CD8-positive, alpha-beta memory T cell (primary cell): ENCODE measurements at places on chromosomes 5 and 9.

- no peaks in the 10 kb centered on the region for H3K27me3 ChIP-seq
- no peaks in the 10 kb centered on the region for H3K4me1 ChIP-seq
- no peak for DNase-seq
Observed at GRCh38 chr5:73603998-73604397, 22.0 kb upstream of the ARHGEF28 start.

GRCh38 chr5:82104872-82105271, 133.0 kb downstream of the ATG10 start:
- no peaks in the 10 kb centered on the region for H3K4me1 ChIP-seq
- no peak overlapping the region for H3K27ac ChIP-seq
- no peaks in the 10 kb centered on the region for H3K36me3 ChIP-seq
- no peak overlapping the region for H3K4me3 ChIP-seq
- no peak for DNase-seq
- H3K27me3 ChIP-seq = no peaks in the 10 kb centered on the region

- no peaks in the 10 kb centered on the region for H3K36me3 ChIP-seq
- H3K4me1 ChIP-seq = peaks cover 30% of the 10 kb centered on the region
- DNase-seq = no peak
Observed at GRCh38 chr9:114501796-114502682, 3.2 kb downstream of the WHRN start.

DNA sequence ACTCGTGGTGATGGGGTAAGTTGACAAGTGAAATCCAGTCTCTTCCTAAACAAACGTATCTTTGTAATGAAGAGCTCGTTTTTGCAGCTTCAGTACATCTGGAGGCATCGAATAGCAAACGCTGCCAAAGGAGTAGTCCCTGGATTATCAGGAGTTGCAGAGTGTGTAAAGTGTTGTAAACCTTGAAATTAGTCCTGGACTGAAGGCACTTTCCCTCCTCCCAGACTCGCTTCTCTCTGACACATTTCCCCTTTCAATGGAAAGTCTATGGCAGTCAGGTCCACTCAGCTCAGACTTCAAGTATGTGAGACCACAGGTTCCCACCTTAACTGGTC, 1.5 kb upstream of the PBX3 start:
- no peaks in the 10 kb centered on the region for H3K27me3 ChIP-seq
- no peak overlapping the region for H3K27ac ChIP-seq
- H3K36me3 ChIP-seq = no peaks in the 10 kb centered on the region
- H3K4me1 ChIP-seq = peaks cover 22% of the 10 kb centered on the region
- H3K4me3 ChIP-seq = peak overlapping the region; percentile 78

DNA sequence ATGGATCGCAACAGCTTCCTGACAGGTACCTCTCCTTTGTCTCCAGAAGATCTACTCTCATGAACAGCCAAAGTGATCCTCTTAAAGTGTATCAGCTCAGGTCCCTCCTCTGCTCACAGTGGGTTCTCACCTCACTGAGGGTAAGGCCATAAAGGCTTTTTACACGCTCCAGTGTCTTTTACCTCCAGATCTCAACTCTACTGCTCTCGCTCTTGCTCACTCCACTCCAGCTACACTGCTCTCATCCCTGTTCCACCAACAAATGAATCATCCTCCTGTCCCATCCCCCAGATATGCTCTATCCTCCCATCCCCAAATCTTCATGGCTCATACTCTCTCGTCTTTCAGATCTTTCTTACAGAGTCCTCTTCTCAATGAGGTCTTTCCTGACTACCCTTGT, 248.6 kb upstream of the EFNA5 start:
- no peaks in the 10 kb centered on the region for H3K36me3 ChIP-seq
- no peak overlapping the region for H3K27ac ChIP-seq
- DNase-seq = no peak
- H3K27me3 ChIP-seq = no peaks in the 10 kb centered on the region

- H3K27ac ChIP-seq = no peak overlapping the region
- H3K36me3 ChIP-seq = no peaks in the 10 kb centered on the region
- no peak for DNase-seq
- no peak overlapping the region for H3K4me3 ChIP-seq
- H3K4me1 ChIP-seq = no peaks in the 10 kb centered on the region
Observed at GRCh38 chr5:88388476-88389337, 120.1 kb upstream of the TMEM161B start.

DNA sequence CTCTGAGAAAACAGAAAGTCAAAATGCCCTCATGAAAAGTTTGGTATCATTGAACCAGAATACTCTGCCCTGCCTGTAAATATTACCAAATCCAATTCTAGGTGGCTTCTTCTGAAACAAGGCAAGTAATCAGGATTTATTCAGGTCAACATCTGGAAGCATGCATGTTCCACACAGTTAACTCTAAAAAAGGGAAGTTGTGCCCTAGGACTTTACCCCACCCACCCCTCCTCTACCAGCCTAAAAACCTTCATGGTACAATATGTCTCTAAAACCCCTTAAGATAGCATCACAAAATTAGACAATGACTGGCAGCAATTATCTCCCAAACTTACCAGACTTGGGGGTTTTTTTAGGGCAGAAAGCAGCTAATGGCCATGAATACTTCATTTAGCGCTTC, 414.8 kb upstream of the SLC30A5 start:
- H3K27ac ChIP-seq = no peak overlapping the region
- H3K27me3 ChIP-seq = no peaks in the 10 kb centered on the region
- no peak overlapping the region for H3K4me3 ChIP-seq
- DNase-seq = no peak

GRCh38 chr5:54463713-54464112, 8.2 kb downstream of the HSPB3 start:
- H3K36me3 ChIP-seq = no peaks in the 10 kb centered on the region
- DNase-seq = no peak
- H3K4me1 ChIP-seq = no peaks in the 10 kb centered on the region
- no peak overlapping the region for H3K4me3 ChIP-seq
- H3K27me3 ChIP-seq = no peaks in the 10 kb centered on the region
- no peak overlapping the region for H3K27ac ChIP-seq

DNA sequence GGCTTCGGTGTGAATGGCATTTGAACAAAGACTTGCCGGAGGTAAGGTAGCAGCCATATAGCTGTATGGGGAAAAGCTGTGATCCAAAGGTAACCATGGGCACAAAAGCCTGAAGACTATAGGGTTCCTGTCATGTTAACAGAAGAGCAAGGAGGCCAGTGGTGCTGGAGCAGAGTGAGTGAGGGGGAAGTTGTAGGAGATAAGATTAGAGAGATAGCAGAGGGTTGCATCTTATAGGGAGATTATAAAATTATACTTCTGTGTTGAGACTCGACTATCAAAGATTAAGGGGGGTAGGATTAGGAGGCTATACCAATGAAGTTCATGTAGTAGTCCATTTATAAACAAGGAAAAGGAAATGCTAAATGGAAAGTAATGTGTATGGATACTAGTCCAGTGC, 3.3 kb downstream of the NCBP1 start:
- H3K4me3 ChIP-seq = no peak overlapping the region
- DNase-seq = no peak
- H3K4me1 ChIP-seq = peaks cover 53% of the 10 kb centered on the region
- H3K36me3 ChIP-seq = no peaks in the 10 kb centered on the region

DNA sequence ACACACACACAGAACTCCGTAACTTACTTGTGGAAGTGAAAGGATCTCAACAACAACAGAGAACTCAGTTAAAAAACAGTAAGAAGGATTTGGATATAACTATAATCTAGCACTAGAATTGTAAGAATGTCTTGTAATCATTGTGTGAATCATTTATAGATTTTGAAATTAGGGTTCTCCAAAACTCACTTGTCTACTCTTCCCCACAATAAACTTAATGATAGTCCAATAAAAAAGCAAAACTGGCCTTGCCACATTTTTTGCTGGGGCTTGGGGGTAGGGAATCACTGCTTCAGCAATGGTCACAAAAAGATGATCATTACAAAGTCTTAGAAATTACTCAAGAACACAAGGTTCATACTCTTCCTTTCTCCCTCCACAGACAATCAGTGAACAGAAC, 8.8 kb downstream of the TBCA start:
- no peaks in the 10 kb centered on the region for H3K36me3 ChIP-seq
- no peaks in the 10 kb centered on the region for H3K27me3 ChIP-seq
- no peak overlapping the region for H3K4me3 ChIP-seq

DNA sequence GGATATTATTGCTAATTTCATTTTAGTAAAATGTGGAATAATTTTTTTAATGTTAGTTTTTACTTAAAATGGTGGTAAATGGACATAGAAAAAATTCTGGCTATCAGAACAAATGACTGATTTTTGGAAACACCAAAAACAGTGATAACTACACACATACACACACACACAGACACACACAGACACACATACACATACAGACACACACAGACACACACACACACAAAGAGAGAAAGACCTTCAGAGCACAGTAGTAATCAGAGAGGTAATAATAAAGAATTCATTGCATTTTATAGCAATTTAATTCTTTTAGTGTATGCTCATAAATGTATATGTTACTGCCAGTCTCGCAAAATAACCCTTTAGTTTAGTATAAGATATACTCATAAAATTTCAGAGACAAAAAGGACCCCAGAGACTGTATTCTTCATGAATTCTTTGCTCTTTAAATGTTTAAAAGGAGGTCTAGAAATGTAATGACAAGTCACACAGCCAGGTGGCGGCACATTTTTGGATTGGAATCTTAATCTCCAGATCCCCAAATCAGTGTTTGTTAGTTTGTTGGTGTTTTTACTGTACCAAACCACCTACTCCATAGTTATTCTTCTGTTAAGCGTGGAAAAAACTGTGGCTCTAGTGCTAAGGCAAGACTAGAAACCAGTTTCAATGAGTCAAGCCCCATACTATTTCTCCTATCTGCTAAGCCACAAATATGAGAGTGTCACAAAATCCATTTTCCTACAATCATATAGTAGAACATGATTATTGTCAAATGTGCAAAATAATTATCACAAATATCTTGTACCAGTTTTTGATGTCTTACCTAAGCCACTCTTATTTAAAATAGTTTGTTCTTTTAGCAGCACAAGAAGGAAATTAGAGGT, 109.9 kb downstream of the EDIL3 start:
- no peak for DNase-seq
- H3K4me3 ChIP-seq = no peak overlapping the region
- H3K4me1 ChIP-seq = no peaks in the 10 kb centered on the region
- H3K27ac ChIP-seq = no peak overlapping the region
- no peaks in the 10 kb centered on the region for H3K27me3 ChIP-seq

GRCh38 chr9:660227-660626, 181.3 kb upstream of the DMRT1 start:
- no peak overlapping the region for H3K27ac ChIP-seq
- H3K27me3 ChIP-seq = no peaks in the 10 kb centered on the region
- DNase-seq = no peak
- H3K4me1 ChIP-seq = no peaks in the 10 kb centered on the region
- no peak overlapping the region for H3K4me3 ChIP-seq
- no peaks in the 10 kb centered on the region for H3K36me3 ChIP-seq

- H3K27me3 ChIP-seq = no peaks in the 10 kb centered on the region
- no peaks in the 10 kb centered on the region for H3K4me1 ChIP-seq
- H3K36me3 ChIP-seq = no peaks in the 10 kb centered on the region
- no peak overlapping the region for H3K4me3 ChIP-seq
- no peak for DNase-seq
- no peak overlapping the region for H3K27ac ChIP-seq
Observed at GRCh38 chr5:16975950-16976624, 40.0 kb upstream of the MYO10 start.

DNA sequence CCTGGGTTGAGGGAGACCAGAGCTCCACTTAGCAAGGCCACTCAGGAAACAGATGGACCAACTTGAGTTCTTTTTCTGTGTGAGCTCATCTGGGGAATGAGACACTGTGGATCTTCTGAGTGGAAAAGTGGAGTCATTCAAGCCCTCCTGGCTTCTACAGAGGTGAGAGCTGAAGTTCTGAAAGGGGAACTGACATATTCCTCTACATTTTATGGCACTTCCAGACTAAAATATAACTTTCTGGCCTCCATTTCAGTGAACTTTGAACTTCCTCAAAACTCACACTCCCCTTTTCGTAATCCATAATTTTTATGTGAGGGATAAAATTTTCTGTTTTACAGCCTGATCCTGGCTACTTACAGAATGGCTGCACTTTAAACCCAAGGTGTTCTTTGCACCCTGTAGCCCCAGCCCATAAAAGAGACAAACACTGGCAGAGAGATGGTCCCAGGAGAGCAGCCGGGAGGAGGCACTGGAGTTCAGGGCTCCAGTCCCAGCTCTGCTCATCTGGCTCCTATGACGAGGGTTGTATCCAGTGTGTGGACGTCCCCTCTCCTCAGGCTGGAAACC, 10.8 kb downstream of the SPAAR start:
- H3K4me1 ChIP-seq = no peaks in the 10 kb centered on the region
- no peaks in the 10 kb centered on the region for H3K27me3 ChIP-seq
- H3K36me3 ChIP-seq = no peaks in the 10 kb centered on the region
- no peak overlapping the region for H3K27ac ChIP-seq
- DNase-seq = no peak
- no peak overlapping the region for H3K4me3 ChIP-seq

GRCh38 chr5:90311401-90311800, 98.2 kb downstream of the CETN3 start:
- no peaks in the 10 kb centered on the region for H3K27me3 ChIP-seq
- no peaks in the 10 kb centered on the region for H3K4me1 ChIP-seq
- H3K27ac ChIP-seq = no peak overlapping the region
- no peak overlapping the region for H3K4me3 ChIP-seq
- no peaks in the 10 kb centered on the region for H3K36me3 ChIP-seq

DNA sequence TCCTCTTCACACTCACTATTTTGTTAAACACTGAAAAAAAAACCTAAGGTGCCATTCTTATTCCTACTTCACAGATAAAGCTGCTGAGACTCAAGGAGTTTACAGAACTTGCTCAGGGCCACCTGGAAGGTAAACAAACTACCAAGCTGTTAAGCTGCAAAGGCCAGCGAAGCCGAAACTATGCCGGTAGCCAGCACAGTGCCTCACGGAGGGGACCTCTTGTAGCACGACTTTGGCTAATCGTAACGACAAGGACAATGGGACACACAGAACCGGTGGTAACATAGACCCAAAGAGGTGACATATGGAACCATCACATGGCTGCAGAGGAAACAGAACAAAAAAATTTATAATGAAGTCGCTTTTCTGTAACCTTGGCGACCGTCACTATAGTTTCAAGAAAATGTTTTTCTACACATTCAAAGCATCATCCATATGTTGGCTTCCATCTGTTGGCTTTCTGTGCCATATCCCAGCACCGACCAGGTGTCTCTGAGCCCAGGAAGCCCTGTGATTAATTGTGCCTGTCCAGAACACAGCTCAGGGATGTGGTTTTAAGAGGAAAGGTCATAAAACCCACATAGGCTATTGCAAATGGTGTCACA, 60.3 kb downstream of the S1PR3 start:
- no peak overlapping the region for H3K27ac ChIP-seq
- no peaks in the 10 kb centered on the region for H3K27me3 ChIP-seq
- H3K4me1 ChIP-seq = no peaks in the 10 kb centered on the region
- H3K4me3 ChIP-seq = no peak overlapping the region
